Head of caudate nucleus (tissue), 42 donors: ENCODE measurements at places on chromosomes 2 and 18.

- DNase-seq = no peak
Measured at GRCh38 chr2:240520130-240520973, 37.4 kb downstream of the ANKMY1 start.

DNA sequence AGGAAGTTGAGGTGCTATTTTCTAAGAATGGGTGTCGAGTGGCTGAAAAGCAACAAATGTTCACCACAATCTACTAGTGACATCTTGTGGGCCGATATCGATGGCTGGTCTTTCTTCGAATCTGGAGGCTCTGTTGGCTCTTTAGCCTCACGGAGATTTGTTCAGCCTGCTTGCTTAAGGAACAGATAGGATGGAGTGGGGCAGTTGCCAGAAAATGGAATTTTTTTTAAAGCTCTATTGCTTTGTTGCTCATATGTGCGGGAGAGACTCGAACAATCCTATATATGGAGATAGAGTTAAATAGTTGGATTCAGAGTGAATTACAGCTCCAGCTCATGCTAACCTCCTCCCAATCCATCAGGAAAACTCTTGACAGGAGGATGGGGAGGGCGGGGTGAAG, 70.9 kb upstream of the LYPD6B start:
- DNase-seq = no peak

DNA sequence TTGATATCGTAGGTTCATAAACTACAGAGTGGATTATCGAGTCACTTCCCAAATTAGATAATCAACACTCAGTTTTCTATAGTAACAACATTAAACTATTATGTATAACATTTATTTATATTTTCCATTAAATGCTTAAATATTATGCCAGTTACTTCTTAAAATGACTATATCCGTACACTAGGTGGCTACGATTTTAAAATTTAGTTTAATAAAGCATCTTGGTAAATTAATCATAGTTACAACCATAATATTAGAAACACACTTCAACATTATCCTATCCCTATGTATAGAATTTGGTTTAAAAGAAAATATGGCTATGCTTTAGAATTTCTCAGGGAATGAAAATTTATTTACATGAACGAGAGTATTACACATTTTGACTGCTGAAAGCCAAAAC, 80.3 kb downstream of the SLC25A12 start:
- DNase-seq = no peak

GRCh38 chr2:11097038-11097720, 58.1 kb upstream of the SLC66A3 start:
- DNase-seq = no peak
